T-helper 17 cell (primary cell): ENCODE measurements at places on chromosomes 7 and 10.

GRCh38 chr7:27073076-27073475 lies 22.7 kb downstream of the HOXA1 start:
- no peak for DNase-seq

GRCh38 chr7:2654059-2654458 lies 22.3 kb downstream of the TTYH3 start:
- no peak for DNase-seq

- DNase-seq = no peak
These were observed 80.3 kb upstream of the TRIL start for GRCh38 chr7:29038463-29038862.

DNA sequence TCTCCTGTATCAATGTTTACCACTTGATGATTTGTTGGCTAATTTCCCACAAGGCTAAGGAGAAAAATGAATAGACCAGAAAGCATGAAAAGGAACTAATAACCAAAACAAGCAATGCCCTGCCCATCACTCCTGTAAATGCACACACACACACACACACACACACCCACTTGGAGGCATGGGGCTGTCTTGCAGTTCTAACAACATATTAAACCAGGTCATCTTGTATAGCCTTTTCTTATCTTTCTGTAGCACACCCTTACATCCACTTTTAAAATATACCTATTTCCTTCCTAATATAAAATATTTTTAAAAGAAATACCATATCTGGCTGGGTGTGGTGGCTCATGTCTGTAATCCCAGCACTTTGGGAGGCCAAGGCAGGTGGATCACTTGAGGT lies 105.3 kb downstream of the CTTNBP2 start:
- DNase-seq = no peak

GRCh38 chr7:45118889-45119331 lies 7.4 kb upstream of the TBRG4 start:
- no peak for DNase-seq

GRCh38 chr7:87129332-87129731 lies 22.9 kb upstream of the DMTF1 start:
- DNase-seq = no peak
